ENCODE measurements at places on chromosomes 5 and 9.

DNA sequence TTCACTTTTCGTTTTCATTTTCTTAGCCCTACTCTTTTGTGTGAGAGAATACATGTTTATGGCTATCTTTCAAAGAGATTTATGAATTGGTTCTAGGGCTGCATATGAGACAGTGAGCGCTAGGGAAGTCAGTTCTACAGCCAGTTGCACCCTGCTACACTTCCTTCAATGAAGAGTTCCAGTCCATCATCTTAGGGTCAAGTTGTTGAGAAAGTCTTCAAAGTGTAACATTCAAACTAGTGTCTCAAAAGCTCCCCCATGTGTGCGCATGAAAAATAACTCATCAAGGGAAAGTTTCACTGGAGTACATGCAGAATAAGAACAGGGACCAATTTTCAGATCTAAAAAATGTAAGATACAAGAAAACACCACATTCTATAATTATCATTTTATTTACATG is 317.2 kb downstream of the DEPDC1B start:
- no peak for DNase-seq

DNA sequence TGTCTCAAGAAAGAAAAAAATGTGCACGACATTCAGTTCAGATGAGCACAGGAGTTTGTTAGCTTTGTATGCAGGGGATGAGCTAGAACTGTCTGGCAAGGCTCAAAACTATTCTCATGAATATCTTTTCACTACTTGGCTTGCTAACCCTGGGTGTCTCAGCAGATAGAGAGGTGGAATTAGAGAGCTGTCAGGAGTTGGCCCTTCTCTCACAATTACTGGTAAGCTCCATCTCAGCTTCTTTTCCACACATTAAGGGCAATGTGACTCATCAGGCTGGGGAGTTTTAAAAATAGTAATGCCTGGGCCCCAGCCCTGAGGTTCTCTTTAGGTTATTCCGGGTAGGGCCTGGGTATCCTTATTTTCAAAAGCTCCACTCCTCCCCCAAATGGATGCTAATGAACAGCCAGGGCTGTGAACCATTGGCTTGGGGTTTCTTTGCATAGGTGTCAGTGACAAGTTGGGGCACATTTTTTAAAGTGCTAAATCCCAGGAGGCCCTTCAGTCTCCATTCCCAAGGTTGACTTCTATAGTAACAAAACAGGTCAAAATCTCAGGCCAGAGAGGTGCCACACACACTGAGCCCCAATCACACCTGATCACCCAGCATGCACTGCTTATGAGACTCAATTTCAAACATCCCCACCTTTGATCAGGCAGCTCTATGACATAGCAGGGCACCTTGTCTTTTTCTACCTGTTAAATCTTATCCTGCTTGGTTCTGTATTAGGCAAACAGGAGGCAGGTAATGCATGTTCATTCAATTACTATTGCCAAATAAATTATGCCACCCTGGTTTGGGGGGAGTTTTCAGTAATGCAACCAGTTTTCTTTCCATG is 239.7 kb upstream of the DAP start:
- DNase-seq = no peak

- no peak for DNase-seq
These were observed 24.6 kb downstream of the RFK start for GRCh38 chr9:76369583-76369982.

DNA sequence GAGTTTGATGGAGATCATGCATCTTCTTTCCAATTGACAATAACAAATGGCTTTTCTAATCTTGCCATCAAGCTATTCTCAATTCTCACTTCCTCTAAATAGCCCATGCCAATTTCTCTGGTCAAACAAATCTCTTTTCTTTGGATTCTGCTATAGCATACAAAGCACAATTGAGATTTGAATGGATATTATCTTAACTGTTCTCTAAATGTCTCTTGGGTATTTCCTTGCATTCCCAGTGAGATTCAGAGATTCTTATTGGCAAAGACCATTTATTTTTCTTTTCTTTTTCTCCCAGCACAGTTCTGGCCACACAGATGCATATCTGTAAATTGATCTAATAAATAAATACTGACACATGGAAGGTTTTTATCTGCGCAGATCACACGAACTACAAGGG is at the start of gene OR1N2:
Gene OR1N2, plus strand, starts transcription at position 301 of the 400 bp plus-strand sequence. CDS start 100 bp downstream, outside the sequence.
- no peak for DNase-seq

DNA sequence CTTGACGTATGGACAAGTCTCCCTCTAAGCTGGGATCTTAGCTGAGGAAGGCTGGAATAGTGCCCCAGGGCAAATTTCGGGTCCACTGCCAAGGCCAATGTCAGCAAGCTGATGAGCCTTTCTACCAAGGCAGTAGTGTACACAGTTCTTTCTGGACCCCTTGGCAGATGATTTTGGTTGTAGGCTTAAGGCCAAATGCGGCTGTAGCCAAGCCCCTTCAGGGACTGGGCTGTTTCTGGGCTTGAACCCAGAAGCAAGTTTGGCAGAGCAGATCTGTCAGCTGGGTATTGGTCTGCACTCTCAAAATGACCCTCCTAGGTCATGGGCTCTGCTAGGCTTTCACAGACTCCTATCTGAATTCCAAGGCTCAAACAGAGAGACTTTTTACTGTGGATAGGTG is 121.6 kb downstream of the ADAMTSL1 start:
- DNase-seq = no peak

- no peak for DNase-seq
These were observed 84.3 kb downstream of the EQTN start for GRCh38 chr9:27212621-27213020.

- no peak for DNase-seq
These were observed 552.4 kb upstream of the MEF2C start for GRCh38 chr5:89435347-89435746.

DNA sequence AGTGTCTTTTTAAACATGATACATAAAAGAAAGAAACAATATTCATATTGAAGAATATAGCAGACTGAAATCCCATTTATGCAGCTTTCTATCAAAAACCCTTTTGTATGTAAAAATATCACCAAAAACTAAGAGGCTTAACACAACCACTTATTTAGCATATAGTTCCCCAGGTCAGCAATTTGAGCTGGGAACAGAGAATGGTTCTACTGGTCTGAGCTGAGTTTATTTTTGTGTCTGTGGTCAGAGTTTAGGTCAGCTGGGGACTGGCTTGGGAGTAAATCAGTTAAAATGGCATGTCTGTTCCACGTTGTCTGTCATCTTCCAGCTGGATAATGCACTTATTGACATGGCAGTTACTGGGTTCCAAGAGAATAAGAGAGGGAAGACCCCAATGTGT is 165.0 kb downstream of the TMEM232 start:
- DNase-seq = no peak

DNA sequence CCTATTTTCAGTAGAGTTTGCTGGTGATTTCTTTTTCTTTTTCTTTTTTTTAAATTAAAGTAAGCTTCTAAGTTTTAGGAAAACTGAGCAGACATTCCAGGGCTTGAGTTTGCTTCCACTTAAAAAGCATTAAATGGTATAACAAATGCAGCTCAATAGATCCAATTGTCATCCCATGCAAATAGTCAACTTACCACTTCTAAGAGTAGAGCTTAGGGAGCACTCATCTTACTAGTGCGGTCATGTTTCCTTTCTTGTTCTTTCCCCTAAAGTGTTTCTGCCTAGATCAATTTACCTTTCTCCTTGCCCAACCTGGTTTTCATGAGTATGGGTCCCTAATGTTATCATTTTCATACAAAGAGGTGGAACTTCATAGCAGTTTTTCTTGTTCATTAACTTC is 13.0 kb upstream of the CEP120 start:
- no peak for DNase-seq

GRCh38 chr9:38202336-38202938 is 133.4 kb upstream of the SHB start:
- no peak for DNase-seq

- DNase-seq = no peak
These were observed 23.2 kb downstream of the CCDC187 start for GRCh38 chr9:136280535-136281315.

- no peak for DNase-seq
These were observed 112.6 kb upstream of the RASA1 start for GRCh38 chr5:87155106-87155505.

- no peak for DNase-seq
These were observed 6.7 kb downstream of the GLIPR2 start for GRCh38 chr9:36143245-36143641.

DNA sequence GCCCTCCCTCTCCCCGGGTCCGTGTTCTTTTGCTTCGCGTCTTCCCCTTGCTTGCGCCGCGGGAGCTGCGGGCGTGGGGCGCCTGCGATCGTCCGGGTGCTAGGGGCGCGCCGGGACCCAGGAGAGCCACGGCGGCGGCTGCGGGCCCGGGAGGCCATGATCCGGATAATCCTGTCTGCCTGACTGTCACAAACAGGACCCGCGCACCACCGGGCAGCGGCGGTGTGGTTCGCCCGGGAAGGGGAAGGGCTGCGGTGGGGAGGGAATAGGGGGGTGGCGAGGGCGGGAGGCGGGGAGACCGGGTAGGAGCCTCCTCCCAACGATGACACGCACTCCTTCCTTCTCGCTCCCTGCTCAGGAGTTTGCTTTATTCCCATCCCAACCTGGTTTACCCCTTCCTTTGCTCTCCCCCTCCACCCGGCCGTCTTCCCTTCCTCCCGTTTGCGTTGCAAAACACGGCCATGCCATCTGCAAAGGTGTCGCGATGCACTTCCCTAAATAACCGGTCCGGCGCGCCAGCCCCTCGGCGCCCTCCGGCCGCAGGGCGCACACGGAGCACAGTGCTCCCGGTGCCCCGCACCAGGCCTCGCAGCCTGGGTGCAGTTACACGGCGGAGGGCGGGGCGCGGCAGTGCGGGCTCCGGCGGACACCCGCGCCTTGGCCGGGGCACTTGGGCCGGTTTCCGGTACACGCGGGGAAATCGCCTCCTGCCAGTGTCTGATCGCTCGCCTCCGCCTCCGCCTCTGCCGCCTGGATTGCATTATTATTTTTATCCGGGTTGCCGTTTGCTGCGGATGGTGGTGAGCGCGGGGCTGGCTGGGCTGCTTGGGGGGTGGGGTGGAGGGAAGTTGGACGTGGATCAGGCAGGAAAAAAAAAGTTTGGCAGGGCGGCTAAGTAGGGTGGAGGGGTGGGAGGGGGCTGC is 1.5 kb downstream of the SMARCA2 start:
- no peak for DNase-seq

DNA sequence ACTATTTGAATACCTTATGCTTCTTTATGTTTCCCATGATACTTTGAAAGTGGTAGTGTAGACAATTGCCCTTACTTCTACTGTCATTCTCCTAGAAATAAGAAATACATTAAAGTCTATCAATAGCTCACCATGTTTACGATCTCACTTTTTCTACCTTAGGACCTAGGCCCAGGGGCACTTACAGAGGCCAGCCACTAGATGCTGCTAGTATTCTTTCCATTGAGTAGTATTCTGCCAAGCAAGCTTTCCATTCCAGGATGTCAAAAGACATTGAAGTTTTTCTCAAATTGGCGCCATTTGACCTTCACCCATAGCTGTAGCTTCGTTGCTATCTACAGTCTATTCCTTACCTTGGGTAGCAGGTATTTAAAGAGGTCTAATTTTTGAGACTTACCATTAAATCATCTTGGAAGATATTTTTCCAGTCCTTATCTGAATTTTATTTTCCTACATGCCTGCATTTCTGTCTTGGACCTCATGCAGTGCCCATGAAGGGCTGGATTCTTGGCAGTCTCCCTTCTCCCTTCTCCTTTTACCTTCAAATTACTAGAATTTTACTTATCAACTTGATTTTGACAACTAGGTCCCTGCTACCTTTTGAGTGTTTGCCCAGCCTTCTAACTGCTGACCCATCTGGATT is 246.0 kb upstream of the NUDT12 start:
- no peak for DNase-seq

- DNase-seq = no peak
These were observed 15.5 kb downstream of the IRX2 start for GRCh38 chr5:2735996-2736395.

GRCh38 chr5:34923694-34924461 is 5.5 kb upstream of the DNAJC21 start:
- no peak for DNase-seq

GRCh38 chr9:133199648-133200321 is 9.3 kb downstream of the OBP2B start:
- DNase-seq = no peak

DNA sequence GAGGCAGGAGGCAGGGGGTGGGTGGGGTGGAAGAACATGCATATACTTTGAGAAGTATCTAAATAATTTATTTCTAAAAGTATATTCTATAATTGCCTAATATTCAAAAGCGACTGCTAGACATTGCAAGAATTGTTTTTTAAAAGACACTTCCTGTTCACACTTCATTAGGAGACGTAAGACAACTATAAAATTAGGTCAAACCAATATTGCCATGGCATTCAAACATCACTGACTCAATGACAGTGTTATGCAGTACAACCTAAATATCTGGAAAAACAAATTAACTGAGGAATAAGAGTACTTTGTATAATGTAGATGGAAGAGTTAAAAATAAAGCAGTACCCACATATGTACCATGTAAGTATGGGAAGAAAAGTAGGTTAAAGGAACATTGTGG is 4.5 kb downstream of the CCNH start:
- no peak for DNase-seq

DNA sequence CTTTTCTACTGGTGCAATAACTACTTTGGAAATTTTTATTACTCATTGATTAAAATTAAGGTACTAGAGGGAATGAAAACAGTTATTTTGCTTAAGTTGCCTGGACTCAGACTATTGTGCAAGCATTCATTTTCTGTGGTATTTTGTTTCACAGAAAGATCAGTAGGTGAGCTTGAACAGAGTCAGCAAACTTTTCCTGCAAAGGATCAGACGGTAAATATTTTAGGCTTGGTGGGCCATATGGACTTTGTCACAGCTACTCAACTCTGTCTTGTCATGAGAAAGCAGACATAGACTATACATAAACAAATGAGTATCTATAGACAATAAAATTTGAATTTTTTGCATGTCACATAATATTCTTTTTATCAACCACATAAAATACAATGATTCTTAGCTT is 1036.4 kb downstream of the NR2F1-AS1 start:
- no peak for DNase-seq

DNA sequence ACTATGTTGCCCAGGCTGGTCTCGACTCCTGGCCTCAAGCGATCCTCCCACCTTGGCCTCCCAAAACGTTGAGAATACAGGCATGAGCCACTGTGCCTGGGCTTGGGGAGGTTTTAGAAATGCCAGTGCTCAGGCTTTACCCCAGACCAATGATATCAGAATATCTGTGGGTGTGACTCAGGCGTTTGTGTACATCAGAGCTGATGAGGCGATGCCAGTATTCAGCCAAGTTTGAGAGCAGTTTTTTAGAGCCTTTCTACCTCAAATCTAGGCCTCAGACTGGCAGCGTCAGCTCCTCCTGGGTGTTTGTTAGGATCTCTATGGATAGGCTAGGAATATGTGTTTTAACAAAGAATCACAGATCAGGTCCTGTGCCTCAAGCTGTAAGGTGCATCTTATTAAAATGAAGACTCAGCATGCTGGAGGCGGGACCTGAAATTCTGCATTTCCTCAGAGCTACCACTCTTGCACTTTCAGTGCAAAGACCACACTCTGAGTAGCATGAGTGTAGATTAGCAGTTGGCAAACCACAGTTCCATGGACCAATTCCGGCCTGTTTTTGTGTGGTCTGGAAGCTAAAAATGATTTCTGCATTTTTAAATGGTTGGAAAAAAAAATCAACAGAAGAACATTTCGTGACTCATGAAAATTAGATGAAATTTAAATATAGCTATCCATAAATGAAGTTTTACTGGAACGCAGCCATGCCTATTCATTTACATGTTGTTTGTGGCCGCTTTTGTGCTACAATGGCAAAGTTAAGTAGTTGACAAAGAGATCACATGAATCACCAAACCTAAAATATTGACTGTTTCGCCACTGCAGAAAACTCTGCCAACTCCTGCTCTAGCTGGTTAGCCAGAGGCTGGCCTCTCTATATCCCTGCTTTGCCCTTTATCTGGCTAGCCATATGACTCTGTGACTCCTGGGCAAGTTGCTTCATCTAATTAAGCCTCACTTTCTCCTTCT is 92.2 kb downstream of the KLF4 start:
- no peak for DNase-seq

Data from GM18507 (cell line).